ENCODE measurements at places on chromosomes 6 and 20. TPM values are rescaled to one million over a fixed set of nuclear protein-coding genes. Genes with fewer than 3 reads are reported as not detected.

Gene TAGAP
- polyA plus RNA-seq: 0.65 TPM

Gene PHACTR1
- 4.0 TPM for polyA plus RNA-seq

Gene CSNK2B
- 186 TPM for polyA plus RNA-seq

Gene LPIN3
- 12.5 TPM for polyA plus RNA-seq

Gene PRICKLE4
- polyA plus RNA-seq: 3.0 TPM

Gene ENPP5
- polyA plus RNA-seq: 4.5 TPM

Gene TGM2
- polyA plus RNA-seq: 19.8 TPM

Gene LGSN
- polyA plus RNA-seq: not detected

Gene IMPG1
- not detected for polyA plus RNA-seq

Gene HSPA12B
- polyA plus RNA-seq: 14.3 TPM

Gene OTOR
- not detected for polyA plus RNA-seq

Gene HLA-DMB
- polyA plus RNA-seq: 70.0 TPM

Gene FGD2
- 2.3 TPM for polyA plus RNA-seq

Gene SPINT4
- polyA plus RNA-seq: not detected

Gene NOTCH4
- 12.4 TPM for polyA plus RNA-seq

Gene RIPPLY2
- polyA plus RNA-seq: 0.40 TPM

Gene XKR7
- not detected for polyA plus RNA-seq

Gene TEAD3
- polyA plus RNA-seq: 21.6 TPM

Gene PROCR
- 24.9 TPM for polyA plus RNA-seq

Gene STX16
- polyA plus RNA-seq: 55.3 TPM

Gene ARFGEF3
- 0.27 TPM for polyA plus RNA-seq

Gene LRRN4
- 0.29 TPM for polyA plus RNA-seq

Gene RAD21L1
- not detected for polyA plus RNA-seq

Gene CENPW
- polyA plus RNA-seq: 2.2 TPM

Gene PGM3
- 12.1 TPM for polyA plus RNA-seq

Gene HEY2
- 12.7 TPM for polyA plus RNA-seq
